ENCODE measurements at places on chromosomes 7 and 10. TPM values are rescaled to one million over a fixed set of nuclear protein-coding genes. Genes with fewer than 3 reads are reported as not detected.

Gene PLAU
- total RNA-seq, result 64.8 TPM

Gene WEE2
- total RNA-seq, result not detected

Gene SLC39A12
- not detected for total RNA-seq

- DNase-seq, result no peak
Measured at GRCh38 chr7:23358152-23358674, 59.1 kb downstream of the MALSU1 start.

GRCh38 chr7:30648744-30649540 lies 33.3 kb downstream of the CRHR2 start:
- DNase-seq, result no peak

DNA sequence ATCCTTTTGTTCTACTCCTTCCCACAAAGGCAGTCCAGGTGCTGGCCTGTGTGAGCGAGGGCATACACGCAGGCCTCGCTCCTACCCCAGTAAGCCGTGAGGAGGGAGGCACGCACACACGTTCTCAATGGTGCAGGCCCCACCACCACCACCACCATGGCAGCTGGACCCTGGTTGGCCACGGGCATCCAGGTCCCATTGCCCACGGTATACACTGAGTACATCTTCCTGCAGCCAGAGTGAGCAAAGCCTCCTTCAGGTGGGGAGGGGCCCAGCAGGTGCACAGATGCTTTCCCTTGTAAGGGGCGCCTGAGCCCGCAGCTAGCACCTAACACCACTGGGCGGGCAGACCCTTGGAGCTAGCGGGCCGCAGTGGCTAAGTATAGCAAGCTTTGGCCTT lies 373.3 kb upstream of the MKI67 start:
- DNase-seq, result no peak

DNA sequence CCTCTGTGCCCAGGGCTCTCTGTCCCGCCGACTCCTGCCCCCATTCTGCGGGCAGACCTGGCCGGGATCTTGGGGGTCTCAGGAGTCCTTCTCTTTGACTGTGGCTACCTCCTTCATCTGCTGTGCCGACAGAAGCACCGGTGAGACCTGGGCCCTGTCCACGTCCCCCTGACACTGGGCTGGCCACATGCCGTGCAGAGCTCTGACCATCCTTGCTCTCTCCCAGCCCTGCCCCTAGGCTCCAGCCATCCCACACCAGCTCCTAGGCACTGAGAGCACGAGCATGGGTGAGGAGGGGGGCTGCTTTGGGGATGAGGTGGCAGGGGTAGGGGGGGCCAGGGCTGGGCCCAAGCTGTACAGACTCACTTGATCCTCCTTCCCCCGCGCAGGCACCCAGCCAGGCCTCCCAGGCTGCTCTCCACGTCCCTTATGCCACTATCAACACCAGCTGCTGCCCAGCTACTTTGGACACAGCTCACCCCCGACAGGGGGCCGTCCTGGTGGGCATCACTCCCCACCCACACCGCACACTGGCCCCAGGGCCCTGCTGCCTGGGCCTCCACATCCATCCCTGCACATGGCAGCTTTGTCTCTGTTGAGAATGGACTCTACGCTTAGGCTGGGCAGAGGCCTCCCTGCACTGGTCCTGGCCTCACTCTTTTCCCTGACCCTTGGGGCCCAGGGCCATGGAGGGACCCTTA lies 4.8 kb upstream of the PILRB start:
- no peak for DNase-seq

DNA sequence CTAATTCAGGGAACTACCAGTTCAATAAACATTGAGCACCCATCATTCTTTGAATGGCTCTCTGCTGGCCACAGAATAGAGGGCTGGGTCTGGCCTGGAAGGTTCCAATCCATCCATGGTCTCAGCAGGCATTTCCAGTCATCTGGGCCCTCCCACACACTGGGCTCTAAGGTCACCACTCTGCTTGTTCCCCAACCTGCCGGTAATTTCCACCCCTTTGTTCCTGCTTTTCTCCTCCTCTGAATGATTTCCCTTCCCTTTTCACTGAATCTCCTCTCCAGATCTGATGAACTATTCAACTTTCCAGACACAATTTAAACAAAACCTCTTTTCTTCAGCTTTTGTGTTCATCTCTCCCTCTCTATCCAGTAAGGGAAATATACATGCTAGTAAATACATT lies 2.6 kb downstream of the BZW2 start:
- DNase-seq, result no peak

DNA sequence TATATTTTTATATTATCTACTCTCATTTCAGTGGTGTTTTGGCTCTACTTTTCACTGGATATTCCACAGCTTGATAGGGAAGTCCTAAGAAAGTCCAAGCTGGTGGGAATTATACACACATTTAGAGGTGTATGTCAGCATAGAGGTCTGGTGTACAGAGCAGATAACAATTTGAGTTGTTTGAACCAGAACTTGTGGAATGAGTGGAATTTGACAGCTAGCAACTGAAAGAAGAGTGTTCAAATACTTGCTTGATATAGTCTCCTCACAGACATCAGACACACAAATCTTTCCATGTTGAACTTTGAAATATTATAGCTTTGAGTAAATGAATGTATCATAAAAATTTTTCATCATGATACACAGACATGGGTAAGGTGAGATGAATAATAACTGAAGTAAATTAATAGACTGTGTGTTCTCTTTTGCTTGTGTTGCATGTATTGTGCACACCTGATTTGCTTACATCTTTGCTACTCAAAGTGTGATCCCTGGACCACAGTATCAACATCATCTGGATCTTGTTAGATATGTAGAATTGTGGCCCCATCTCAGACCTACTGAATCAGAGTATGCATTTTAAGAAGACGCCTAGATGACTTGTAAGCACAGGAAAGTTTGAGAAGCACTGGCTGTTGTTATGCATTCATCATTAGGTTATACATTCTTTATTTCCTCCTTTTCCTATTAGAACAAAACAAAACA lies 91.5 kb downstream of the ABCA13 start:
- DNase-seq, result no peak

- DNase-seq, result no peak
Measured at GRCh38 chr7:44379366-44380188, 54.2 kb upstream of the CAMK2B start.

- no peak for DNase-seq
Measured at GRCh38 chr7:137283153-137283552, 60.4 kb downstream of the PTN start.

DNA sequence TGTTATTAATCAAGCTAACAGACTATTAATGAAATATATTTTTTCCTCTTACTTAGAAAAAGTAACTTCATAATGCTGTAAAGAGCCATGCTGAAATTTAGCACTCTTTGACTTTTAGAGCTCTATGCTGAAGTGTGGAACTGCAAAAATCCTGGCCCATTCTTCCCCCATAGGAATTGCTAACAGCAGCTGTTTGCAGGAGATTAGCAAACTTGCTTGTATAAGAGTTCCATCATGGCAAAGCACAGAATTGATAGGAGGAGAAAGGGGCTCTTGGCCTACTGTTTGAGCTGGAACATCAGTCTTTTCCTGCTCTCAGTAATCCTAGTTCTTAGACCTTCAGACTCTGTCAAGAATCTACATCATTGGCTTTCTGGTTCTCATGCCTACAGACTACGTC lies 18.3 kb upstream of the GNAT3 start:
- peak; percentile 31 for DNase-seq

DNA sequence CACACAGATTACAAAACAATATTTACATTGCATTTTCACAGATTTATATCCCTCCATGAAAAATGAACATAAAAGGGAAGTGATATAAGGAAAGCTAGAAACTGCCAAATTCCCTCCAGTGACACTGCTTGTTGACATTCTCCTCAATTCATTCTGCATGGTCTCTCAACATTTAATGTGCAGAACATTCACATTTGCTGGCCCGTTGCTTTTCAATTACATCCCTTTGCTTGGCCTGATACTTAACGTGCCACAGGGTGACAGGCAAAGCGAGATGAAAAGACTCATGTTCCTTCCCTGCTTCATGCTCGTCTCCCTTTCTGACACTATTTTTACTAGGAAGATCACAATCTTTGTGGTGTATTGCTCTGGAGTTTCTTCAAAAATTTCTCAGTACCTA lies 1019.7 kb upstream of the LRRN3 start:
- DNase-seq, result no peak

DNA sequence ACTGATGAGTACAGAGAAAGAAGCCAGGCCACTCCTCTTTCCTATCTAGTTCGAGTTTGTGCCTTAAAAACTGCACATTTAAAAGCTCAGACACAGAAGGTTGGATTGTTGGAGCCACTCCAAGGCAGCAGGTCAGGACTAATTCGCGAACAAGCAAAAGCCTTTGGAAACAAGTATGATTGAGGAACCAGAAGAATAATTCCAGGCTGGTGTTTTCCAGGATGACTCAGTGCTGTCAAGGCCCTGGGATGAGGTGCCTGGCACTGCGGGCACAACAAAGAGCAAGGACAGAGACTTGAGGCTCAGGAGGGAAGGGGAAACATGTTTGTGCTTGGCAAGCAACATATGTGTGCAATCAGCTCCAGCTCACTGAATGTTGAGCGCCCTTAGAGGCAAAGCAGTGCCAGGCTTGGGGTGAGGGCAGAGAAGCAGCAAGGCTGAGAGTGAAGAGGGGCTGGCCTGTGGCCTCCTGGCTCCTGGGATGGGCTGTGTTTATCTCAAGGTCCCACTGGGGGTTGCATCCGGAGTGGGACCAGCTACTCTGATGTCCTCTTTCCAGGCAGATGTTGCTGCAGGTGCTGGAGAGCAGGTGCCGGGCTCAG lies 44.1 kb downstream of the VSTM4 start:
- DNase-seq, result no peak

DNA sequence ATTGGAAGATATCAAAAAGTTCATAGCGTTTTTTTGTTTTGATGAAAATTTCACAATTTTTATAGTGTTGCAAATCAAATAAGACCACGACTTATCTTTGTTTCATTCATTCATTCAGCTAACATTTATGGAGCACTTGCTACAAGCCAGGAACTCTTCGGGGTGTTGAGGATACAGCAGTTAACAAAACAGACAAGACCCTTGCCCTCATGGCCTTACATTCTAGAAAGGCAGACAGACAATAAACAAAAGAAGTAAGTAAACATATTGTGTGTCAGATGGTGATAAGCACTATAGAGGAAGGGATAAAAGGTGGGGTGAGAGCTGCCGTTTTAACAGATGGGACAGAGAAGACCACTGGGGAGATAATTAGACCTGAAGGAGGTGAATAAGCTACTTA lies 41.6 kb upstream of the GSAP start:
- DNase-seq, result no peak

GRCh38 chr10:34716958-34717357 lies 98.1 kb downstream of the PARD3 start:
- DNase-seq, result peak; percentile 31

DNA sequence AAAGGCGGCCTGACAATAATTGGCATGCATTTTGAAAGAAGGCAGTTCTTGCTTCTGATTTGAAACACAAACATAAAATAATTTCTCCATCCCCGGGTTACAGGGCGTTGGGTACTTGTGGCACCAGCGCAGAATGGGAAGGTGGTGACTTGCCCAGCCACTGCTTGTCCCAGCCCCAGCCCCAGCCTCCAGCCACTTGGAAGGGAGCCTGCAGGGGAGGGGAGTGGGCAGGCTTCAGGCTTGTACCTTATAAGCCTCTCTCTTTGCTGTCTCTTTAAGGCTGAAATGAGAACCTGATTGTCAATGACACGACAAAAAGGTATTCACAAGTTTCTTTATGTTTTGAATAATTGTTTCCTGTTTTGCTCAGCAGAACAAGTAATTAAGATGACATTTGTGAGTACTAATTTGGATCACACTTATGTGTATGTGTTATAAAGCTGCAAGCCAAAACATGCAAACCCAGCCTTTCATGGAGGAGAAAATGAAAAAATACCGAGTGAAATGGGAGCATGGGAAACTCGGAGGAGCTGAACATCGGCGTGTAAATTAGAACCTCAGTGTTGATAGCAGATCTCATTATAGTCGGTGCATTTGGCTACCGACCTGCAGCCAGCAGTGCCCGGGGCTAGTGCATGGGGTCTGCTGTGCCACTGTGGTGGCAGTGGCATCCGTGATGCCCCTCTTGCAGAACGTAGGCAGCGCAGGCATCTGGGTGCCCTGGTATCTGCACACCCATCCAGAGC lies 129.9 kb downstream of the EBF3 start:
- DNase-seq, result no peak

DNA sequence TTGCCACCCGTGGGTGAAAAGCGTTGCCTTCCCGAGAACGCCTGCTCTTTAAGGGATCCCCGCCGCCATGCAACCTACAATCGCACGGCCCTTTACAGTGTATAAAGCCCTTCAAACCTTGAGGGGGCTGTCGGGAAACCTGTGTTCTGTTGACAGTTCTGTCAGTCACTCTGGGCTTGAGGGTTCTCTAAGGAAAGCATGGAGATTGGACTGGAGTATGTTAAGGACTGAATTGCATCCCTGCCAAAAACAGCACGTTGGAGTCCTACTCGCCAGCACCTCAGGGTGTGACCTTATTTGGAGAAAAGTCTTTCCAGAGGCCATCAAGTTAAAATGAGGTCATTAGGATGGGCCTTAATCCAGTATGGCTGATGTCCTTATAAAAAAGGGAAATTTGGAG lies 70.6 kb downstream of the PFKFB3 start:
- no peak for DNase-seq

DNA sequence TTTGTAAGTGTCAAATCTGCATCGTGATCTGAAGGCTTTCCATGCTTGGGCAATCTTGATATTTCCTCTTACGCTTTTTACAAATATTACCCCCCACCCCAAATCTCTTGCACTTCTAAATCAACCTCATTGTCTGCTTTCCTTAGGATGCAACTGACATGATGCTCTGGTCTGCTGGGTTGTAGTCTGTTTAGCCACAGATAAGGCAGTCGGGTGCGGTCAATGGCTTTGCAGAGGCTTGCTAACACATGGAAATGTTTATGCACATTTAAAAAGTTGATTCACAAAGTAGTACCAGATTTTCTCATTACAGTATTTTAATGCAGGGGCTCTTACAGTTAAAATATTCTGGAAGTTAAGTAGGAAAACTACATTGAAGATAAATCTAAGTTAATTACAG lies 172.5 kb downstream of the BAMBI start:
- DNase-seq, result no peak

DNA sequence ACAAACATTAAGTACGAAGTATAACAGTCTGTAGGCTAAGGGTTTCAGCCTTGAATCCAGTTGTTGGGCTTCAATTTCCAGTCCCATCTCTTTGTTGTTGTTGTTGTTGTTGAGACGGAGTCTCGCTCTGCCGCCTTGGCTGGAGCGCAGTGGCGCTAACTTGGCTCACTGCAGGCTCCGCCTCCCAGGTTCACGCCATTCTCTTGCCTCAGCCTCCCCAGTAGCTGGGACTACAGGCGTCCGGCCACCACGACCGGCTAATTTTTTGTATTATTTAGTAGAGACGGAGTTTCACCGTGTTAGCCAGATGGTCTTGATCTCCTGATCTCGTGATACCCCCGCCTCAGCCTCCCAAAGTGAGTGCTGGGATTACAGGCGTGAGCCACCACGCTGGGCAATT lies 464.9 kb downstream of the ANKRD7 start:
- DNase-seq, result no peak

DNA sequence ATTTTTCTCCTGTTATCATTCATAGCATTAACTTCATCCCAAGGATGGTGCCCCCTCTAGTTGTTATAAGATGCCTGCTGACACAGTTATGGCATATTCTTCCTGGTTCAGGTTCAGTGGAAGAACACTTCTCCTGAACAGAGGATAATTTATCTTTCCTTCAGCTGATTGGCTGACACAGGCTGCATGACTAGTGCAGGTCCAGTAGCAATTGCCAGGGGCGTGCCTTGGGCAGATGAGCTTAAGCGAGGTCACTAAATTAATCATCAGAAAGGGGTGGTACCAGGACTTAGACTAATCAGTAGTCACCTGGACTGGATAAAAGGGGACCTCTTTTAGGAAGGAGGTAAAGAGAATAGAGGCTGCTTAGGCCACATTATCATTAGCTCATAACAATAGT lies 42.3 kb downstream of the BZW2 start:
- peak; percentile 12 for DNase-seq
